ENCODE measurements at places on chromosomes 4 and X.
A peak's percentile ranks its signal among the peaks of the same experiment; 100 is the strongest.

DNA sequence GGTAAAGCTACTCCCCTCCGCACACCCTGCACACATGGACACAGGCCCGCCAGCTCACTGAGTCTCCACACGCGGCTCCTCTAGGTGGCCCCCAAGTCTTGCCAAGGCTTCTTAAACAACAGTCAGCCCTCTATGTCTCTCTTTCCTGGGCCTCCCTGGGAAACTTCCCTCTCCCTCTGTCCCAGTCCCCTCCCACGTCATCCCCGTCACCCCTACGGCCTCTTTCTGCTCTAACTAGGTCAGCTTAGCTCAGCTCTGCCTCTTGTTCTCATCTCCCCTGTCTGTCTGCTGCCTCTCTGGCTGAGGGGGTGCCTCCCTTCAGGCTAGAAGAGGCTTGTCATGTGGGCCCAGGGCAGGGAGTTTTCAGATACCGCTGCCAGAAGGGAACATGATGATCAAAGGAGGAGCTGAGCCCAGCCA is 38.8 kb downstream of the SEPTIN6 start:
- DNase-seq: peak; percentile 10

GRCh38 chrX:122046226-122046625 is 998.8 kb downstream of the GLUD2 start:
- no peak for DNase-seq

- no peak for DNase-seq
These were observed 202.9 kb downstream of the TEX13A start for GRCh38 chrX:105017641-105018040.

DNA sequence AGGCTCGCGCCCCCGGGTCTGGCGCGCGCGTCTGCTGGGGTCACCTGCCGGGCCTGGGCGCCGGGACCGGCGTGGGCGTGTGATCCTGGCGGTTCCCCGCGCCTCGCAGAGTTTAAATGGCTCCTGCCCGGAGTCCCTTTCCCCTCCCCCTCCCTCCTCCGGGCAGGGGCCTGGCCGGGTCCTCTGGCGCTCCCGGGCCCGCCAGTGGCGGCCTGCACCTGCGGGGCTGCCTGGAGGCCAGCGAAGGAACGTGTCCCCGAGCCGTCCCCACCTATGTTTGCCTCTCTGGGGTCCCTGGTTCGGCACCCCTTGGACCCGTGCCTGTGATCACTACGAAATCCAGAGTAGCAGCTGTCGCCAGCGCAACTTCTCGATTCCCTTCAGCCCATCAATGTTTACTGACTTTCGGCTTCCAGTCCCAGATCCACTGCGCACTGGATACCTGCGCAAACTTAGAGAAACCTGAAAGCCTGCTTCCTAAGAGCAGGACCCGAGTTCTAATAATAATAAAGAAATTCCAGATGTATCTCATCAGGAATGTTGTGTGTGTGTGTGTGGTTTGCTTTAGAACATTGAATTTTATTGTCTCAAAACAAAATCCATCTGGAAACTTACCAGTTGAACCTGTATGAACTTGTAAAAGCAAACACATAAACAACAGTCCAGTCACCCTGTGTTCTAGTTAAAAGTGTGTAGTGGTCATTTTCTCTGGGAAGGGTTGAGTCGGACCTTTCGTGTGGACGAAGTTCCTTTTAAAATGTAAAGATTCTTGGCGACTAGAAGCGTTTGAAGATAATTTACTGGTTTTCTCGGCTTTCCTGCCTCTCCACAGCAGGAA is 788 bp downstream of the SHROOM2 start:
- DNase-seq: no peak

- peak; percentile 12 for DNase-seq
These were observed 176.2 kb upstream of the CXorf66 start for GRCh38 chrX:140141444-140142029.

DNA sequence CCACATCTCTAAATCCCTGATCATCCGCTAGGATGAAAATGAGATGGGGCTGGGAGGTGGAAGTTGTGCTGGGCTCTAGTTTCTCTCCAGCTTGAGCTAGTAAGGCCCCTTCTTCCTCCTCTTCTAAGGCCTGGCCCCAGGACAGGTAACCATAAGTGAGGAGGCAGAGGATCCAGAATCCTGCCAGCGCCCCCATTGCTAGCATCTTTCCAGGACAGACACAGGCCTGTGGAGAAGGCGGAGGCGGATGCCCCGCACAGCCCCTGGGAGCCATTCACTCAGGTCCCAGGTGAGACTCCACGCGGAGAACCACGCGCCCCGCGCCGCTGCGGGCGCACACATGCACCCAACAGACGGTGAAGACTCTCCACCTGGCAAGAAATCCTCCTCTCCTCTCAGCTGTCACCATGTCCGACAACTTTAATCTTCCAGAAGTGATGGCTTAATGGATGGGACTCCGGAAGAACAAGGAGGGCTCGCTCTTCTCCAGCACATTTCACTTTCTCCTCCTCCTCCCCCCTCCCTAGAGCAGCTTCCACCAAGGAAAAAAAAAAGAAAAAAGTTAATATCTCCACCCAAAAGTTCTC is 793 bp downstream of the ARSJ start:
- no peak for DNase-seq

- no peak for DNase-seq
These were observed 24.5 kb downstream of the EREG start for GRCh38 chr4:74389494-74389893.

- DNase-seq: no peak
These were observed 316.8 kb upstream of the ZCCHC13 start for GRCh38 chrX:73987166-73987565.

DNA sequence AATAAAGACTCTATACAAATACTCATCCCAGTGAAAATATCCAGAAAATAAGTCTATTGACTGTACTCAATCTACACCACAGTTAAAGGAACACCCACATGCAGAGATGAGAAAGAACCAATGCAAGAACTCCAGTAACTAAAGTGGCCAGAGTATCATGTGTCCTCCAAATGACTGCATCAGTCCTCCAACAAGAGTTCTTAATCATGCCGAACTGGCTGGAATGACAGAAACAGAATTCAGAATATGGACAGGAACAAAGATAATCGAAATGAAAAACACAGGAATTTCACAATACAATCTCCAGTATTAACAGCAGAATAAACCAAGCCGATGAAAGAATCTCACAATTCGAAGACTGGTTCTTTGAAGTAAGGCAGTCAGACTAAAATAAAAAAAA is 210.3 kb downstream of the TBCK start:
- DNase-seq: no peak

GRCh38 chrX:40104985-40105834 is 7.5 kb upstream of the BCOR start:
- DNase-seq: no peak

DNA sequence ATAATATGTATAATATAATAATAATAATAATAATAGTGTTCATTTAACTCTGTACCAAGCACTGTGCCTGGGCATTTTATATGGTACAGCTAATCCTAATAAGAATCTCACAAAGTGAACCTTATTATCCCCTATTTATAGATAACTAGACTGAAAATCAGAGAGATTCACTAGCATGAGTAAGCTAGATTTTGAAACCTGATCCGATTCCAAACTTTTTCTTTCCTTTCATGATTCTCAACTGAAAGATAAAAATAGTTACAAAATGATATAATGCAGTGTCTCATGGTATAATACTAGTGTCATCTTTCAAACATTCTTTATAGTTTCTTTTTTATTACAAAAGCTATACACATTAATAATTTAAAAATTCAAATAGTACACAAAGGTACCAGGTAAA is 55.9 kb upstream of the RNF128 start:
- DNase-seq: no peak
